ENCODE measurements at places on chromosomes 13 and 19.

DNA sequence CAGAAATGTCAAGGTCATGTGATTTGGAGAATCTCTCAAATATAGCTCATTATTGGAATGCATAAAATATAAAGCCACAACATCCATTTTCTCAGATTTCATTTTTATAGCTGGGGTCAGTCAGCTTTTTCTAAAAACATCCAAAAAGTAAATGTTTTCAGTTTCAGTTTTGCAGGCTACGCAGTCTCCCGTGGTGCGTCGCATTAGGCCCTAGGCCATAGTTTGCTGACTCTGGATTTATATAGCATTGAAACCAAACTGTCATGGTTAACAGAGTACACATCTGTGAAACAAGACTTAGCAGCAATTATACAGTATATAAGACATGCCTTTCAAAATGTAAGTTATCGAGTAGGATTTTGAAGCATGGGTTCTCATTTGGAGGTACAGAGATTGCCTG lies 140.0 kb downstream of the IRS2 start:
- no peak for DNase-seq

- no peak for DNase-seq
These were observed at the start of gene ZNF835 for GRCh38 chr19:56671613-56671994. ZNF835 (minus strand) TSS chr19:56671757; CDS start chr19:56665198, 6,559 bp downstream.

DNA sequence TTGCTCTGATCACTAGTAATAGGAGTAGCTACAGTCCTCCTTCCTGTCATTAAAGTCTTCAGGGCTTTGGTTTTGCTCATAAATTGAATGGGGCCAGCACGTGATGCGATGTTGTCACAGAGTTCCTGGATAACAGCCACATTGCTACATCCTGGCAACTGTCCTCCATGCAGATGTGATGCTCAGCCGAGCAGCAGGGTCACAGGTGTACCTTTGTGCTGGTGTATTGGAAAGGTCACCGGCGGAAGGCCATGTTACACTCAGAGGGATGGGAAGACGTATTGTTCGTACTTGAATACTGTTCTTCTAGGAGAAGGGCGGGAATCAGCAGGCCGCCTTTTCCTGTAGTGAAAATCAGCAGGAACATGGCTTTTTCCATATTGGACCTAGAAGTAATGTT lies 713.8 kb upstream of the GPC6 start:
- DNase-seq, result no peak

- no peak for DNase-seq
These were observed 4.6 kb downstream of the CEACAM3 start for GRCh38 chr19:41801031-41801430.

DNA sequence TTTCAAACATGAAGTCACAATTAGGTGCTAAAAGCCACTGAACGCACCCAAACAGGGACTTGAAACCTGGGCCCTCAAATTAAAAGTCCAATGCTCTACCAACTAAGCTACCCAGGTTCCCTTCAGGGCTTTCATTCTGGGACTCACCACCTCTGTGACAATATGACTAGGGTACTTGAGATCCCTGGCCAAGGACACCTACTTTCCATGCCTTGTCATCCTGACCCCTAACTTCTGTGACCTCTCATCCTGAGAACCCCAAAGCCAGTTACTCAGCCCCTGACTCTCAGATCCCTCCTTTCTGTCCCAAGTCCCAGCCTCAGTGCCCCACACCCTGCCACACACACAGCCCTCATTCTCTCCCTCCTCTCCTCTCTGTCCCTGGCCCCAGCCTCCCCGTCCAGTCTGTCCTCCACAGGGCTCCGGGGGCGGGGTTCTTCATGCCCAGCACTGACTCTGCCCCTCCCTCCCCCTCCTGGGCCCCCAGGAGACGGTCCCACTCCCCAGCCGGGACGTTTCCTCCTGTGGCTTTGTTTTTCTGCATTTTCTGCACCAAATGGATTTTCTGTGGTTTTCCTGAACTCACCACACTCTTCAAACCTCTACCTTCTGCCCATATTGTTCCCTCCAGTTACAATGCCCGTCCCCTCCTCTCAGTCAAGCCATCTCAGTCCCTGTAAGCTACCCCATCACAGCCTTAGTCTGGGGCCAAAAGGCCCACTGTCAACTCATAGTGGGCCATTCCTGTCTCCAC lies 7.0 kb downstream of the RCN3 start:
- no peak for DNase-seq

DNA sequence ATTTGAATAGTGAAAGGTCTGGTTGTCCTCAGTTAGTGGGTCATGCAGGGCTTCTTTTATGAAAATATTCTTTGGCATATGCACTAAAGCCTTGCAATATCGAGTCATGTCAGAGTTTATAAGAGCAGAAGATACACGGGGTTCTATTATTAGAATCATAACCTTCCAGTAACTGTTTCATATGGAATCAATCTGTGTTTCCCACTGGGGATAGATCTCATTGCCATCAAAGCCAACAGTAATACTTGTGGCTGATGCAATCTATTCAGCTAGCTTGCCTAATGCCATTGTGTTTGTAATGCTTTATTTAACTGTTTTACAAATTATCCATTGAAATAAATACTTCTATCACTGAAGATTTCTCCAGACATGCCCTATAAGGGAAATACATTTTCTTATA lies 746.9 kb upstream of the PCDH9 start:
- DNase-seq, result no peak

DNA sequence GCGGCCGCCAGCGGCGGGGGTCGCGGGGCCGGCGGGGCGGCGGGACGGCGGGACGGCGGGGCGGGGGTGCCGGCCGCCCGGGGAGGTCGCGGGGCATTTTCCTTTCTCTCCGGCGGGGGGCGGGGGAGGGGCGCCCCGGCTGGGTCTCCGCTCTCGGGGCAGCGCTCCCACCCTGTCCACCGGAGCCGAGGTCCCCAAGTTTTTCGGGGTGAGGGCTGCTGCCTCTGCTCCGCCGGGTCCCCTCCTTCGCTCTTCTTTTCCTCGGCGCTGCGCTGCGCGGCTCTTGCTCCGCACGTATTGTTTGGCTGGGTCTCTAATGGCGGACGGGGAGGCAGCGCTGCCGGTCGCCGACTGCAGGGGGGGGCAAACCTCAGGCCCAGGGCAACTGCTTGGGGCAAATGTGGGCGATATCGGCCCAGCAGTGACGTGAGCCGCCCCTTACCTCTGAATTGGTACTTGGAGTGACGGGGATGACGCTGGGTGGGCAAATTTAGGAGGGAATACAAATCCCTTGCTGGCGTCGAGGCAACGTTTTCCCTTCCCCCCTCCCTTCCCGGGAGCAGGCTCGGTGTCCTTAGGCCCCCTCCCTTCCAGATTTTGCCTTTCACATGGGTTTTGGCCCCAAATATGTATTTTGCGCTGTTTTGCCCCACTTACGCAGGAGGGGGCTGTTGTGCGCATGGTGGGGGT lies 759 bp downstream of the ZMYM2 start:
- no peak for DNase-seq

DNA sequence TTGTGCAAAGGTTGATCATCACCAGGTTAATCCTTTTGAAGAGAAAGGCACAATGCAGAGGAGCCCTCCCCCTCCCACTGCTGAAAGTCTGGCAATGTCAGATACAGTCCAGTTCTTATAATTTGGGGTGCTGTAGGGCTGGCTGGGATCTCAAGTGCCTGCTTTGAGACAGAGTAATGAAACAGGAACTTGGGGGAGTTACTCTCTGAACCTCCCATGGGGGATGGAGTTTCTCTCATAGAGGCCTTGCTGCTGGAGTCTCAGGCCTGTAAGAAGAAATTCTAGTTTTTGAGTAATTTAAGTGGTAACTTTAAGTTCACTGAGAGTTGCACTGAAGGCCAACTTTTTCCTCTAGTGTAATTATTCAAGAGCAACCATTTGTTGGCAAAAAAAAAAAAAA lies 410.5 kb downstream of the KCNRG start:
- no peak for DNase-seq

DNA sequence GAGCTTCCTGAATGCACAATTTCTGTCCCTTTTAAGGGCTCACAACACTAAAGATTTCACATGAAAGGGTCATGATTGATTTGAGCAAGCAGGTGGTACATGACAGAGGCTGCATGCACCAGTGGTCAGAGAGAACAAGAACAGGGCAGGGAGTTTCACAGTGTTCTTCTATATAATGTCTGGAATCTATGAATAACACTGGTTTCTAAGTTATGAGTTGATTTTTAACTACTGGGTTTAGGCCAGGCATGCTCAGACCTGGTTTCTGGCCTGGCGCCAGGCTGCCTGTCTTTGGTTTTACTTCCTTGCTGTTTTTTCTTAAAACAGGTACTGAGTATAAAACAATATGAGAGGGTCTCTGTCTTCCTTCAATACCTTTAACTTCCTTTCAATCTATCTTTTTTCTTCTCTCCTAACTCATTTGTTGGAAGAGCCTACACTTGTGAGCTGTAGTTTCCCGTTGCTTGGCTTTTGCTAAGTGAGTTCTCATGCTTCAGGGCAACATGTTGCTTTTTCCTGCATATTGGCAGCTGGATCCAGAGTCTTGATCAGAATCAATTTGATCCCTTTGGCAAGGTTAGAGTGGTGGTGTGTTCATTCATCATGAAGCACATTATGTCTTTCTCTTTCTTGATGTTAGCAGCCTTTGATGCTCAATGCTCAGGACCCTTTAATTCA lies 38.5 kb upstream of the FGF14 start:
- no peak for DNase-seq

DNA sequence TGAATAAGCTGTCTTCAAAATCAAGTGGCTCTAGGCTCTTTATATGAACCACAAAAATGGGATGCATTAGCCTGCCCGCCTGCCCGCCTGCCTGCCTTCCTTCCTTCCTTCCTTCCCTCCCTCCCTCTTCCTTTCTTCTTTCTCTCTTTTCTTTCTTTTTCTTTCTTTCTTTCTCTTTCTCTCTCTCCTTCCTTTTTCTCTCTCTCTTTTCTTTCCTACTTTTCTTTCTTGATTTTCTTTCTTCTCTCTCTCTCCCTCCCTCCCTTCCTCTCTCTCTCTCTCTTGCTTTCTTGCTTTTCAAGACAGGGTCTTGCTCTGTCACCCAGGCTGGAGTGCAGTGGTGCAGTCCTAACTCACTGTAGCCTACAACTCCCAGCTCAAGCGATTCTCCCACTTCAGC lies 26.9 kb downstream of the F2RL3 start:
- DNase-seq, result no peak

GRCh38 chr13:99285432-99286182 lies 21.6 kb downstream of the GPR183 start:
- no peak for DNase-seq

GRCh38 chr19:55014714-55015113 lies 23.4 kb downstream of the GP6 start:
- DNase-seq, result no peak

Measured in AG09319 (cell line).